ENCODE measurements at places on chromosomes 13 and 19. TPM values are rescaled to one million over a fixed set of nuclear protein-coding genes. Genes with fewer than 3 reads are reported as not detected.

GRCh38 chr19:40801426-40802299 is 2.7 kb downstream of the EGLN2 start:
- peaks cover 51% of the 10 kb centered on the region for H3K4me1 ChIP-seq
- peak overlapping the region; percentile 65 for H3K4me3 ChIP-seq
- H3K27me3 ChIP-seq: no peaks in the 10 kb centered on the region
- peaks cover 2% of the 10 kb centered on the region for H3K36me3 ChIP-seq

DNA sequence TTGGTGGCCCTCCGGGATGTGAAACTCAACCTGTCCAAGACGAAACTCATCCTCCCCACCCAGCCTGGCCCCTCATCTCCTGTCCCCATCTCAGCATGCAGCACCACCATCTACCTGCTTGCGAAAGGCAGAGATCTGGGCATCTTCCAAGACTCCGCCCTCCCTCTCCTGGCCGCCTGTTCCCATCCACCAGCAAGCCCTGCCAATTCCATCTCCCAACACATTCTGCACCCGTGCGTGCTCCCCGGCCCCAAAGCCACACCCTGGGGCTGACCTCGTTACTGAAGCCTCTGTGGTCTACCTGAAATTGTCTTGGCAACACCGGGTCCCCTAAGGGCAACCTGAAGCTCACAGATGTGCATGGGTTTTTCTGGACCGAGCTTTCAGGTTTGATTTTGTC is 13.2 kb upstream of the CAMSAP3 start:
- H3K27me3 ChIP-seq: no peaks in the 10 kb centered on the region
- no peak overlapping the region for H3K27ac ChIP-seq
- H3K4me1 ChIP-seq: no peaks in the 10 kb centered on the region
- H3K36me3 ChIP-seq: no peaks in the 10 kb centered on the region
- H3K4me3 ChIP-seq: no peak overlapping the region

GRCh38 chr13:24683838-24684599 is 3.8 kb downstream of the ATP12A start:
- H3K27me3 ChIP-seq: peaks cover 6% of the 10 kb centered on the region
- H3K27ac ChIP-seq: no peak overlapping the region
- no peaks in the 10 kb centered on the region for H3K4me1 ChIP-seq
- no peaks in the 10 kb centered on the region for H3K36me3 ChIP-seq
- no peak overlapping the region for H3K4me3 ChIP-seq
- DNase-seq: no peak

DNA sequence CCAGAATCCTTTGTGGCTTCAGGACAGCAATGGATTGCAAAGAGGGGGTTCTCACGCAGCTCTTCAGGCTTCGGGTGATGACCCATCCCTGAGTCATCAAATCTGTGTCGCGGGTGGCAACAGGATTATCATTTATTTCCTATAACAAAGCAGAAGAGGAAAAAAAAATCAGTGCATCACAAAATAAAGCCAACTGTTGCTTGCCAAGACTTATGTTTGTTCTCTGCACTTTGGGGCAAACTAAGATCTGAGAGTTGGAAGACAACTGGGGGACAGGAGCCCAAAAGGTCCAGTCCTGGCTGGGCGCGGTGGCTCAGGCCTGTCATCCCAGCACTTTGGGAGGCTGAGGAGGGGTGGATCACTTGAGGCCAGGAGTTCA is 6.4 kb downstream of the GNA15 start:
- no peaks in the 10 kb centered on the region for H3K27me3 ChIP-seq
- H3K27ac ChIP-seq: peak overlapping the region; percentile 66
- no peak overlapping the region for H3K4me3 ChIP-seq
- peak; percentile 63 for DNase-seq

GRCh38 chr19:32811151-32811550 is 58.4 kb downstream of the SLC7A9 start:
- H3K36me3 ChIP-seq: no peaks in the 10 kb centered on the region
- no peaks in the 10 kb centered on the region for H3K27me3 ChIP-seq
- no peak overlapping the region for H3K4me3 ChIP-seq
- no peak for DNase-seq

- H3K4me3 ChIP-seq: no peak overlapping the region
- no peak for DNase-seq
- no peak overlapping the region for H3K27ac ChIP-seq
- H3K36me3 ChIP-seq: no peaks in the 10 kb centered on the region
- no peaks in the 10 kb centered on the region for H3K27me3 ChIP-seq
Observed at GRCh38 chr13:56351041-56351440, 789.7 kb upstream of the PRR20A start.

- H3K27me3 ChIP-seq: no peaks in the 10 kb centered on the region
- H3K4me1 ChIP-seq: peaks cover 2% of the 10 kb centered on the region
- H3K4me3 ChIP-seq: no peak within 1 kb of the TSS
- no peak for DNase-seq
- no peak within 1 kb of the TSS for H3K27ac ChIP-seq
- H3K36me3 ChIP-seq: no peaks in the 10 kb centered on the region
Observed at GRCh38 chr19:2308114-2308556, at the start of gene LINGO3. LINGO3 (minus strand) TSS chr19:2308154; CDS start chr19:2291776, 16,378 bp downstream.

DNA sequence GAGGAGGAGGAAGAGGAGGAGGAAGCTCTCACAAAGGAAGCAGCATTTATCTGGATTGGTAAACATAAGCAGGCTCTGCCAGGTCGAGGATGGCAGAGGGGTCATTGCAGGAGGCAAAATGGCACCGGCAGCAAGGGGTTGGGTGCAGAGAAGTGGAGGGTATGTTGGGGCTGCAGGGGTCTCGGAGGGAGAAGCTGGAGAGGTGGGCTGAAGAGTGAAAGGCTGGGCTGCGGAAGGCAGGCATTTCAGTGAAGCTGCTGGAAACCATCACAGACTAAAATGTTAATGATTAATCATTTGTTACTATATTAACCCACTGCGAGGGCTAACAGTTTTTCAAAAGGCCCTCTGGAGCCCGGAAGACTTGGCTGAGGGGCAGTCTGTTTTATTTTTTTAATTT is 24.6 kb downstream of the TPT1 start:
- H3K36me3 ChIP-seq: no peaks in the 10 kb centered on the region
- no peak overlapping the region for H3K4me3 ChIP-seq
- H3K27me3 ChIP-seq: no peaks in the 10 kb centered on the region
- no peak overlapping the region for H3K27ac ChIP-seq

- DNase-seq: no peak
- H3K27me3 ChIP-seq: no peaks in the 10 kb centered on the region
- no peak overlapping the region for H3K4me3 ChIP-seq
- H3K4me1 ChIP-seq: no peaks in the 10 kb centered on the region
- no peaks in the 10 kb centered on the region for H3K36me3 ChIP-seq
Observed at GRCh38 chr13:26342898-26343297, 89.0 kb downstream of the CDK8 start.

GRCh38 chr13:99972190-99972731 is 694 bp upstream of the ZIC5 start:
- H3K27me3 ChIP-seq: no peaks in the 10 kb centered on the region
- no peak for DNase-seq
- H3K4me1 ChIP-seq: peaks cover 10% of the 10 kb centered on the region
- no peak overlapping the region for H3K27ac ChIP-seq
- no peaks in the 10 kb centered on the region for H3K36me3 ChIP-seq
- H3K4me3 ChIP-seq: no peak overlapping the region

GRCh38 chr19:41309180-41310032 is 566 bp upstream of the CCDC97 start:
- H3K27ac ChIP-seq: peak overlapping the region; percentile 89
- no peak for DNase-seq
- H3K27me3 ChIP-seq: no peaks in the 10 kb centered on the region

DNA sequence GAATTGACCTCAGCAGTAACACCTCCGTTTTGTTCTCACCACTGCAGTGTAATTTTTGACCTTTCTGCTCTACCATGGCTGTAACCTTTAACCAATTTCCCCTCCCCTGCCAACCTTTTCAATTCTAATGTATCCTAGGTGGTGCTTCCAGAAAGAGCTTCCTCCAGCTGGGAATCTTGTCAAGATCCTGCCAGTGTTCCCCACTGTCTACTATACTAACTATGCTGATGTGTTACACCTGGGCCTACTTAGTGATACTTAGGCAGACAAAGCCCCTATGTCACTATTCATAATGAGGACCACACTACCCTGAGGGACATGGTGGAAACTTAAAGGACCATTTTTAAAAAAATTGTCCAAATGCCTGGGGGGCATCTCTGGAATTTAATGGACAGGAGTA is 41.0 kb downstream of the MBNL2 start:
- peaks cover 3% of the 10 kb centered on the region for H3K36me3 ChIP-seq
- DNase-seq: no peak
- H3K4me3 ChIP-seq: no peak overlapping the region
- no peaks in the 10 kb centered on the region for H3K27me3 ChIP-seq
- peak overlapping the region; percentile 100 for H3K27ac ChIP-seq
- H3K4me1 ChIP-seq: peaks cover 94% of the 10 kb centered on the region

- no peak for DNase-seq
- H3K4me1 ChIP-seq: no peaks in the 10 kb centered on the region
- H3K27ac ChIP-seq: no peak overlapping the region
- H3K36me3 ChIP-seq: no peaks in the 10 kb centered on the region
- peaks cover 15% of the 10 kb centered on the region for H3K27me3 ChIP-seq
Observed at GRCh38 chr13:111115965-111116521, 933 bp downstream of the ARHGEF7 start.

DNA sequence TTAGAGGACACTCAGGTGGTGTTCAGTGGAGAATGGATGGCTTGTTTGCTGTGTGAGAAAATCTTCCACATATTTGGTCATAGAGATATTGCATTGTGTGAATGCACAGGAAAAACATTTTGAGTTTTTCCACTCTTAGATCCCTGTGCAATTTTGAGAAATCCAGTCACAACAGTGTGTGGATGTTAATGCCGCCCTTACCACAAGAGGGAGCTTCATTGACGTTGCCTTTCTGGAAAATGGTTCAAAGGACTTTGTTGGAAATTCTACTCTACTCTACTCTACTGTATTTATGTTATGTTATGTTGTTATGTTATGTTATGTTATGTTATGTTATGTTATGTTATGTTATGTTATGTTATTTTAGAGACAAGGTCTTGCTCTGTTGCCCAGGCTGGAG is 13.4 kb downstream of the ZNF20 start:
- DNase-seq: no peak
- H3K4me3 ChIP-seq: no peak overlapping the region
- no peaks in the 10 kb centered on the region for H3K27me3 ChIP-seq

DNA sequence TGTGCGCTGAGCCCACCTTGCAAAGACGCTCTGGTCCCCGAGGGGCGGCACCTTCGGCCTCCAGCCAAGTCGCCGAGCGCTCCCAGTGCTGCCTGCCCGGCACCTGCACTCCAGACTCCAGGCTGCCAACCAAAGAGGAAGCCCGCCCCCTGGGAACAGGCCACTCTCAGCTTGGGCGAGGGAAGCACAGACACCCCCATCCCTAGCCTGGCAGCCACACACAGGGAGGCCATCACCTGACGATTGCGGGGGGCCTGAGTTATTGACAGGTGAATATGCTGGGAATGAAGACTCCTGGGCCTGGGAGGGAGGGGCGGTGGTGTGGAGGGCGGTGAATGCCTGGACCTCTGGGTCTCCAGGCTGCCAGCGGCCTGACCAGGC is 10.3 kb upstream of the ZNF492 start:
- no peak for DNase-seq
- H3K4me1 ChIP-seq: no peaks in the 10 kb centered on the region
- no peaks in the 10 kb centered on the region for H3K36me3 ChIP-seq

GRCh38 chr13:32419862-32420261 is 8.1 kb downstream of the N4BP2L1 start:
- H3K4me1 ChIP-seq: no peaks in the 10 kb centered on the region
- no peaks in the 10 kb centered on the region for H3K36me3 ChIP-seq
- no peak overlapping the region for H3K4me3 ChIP-seq
- no peak overlapping the region for H3K27ac ChIP-seq

DNA sequence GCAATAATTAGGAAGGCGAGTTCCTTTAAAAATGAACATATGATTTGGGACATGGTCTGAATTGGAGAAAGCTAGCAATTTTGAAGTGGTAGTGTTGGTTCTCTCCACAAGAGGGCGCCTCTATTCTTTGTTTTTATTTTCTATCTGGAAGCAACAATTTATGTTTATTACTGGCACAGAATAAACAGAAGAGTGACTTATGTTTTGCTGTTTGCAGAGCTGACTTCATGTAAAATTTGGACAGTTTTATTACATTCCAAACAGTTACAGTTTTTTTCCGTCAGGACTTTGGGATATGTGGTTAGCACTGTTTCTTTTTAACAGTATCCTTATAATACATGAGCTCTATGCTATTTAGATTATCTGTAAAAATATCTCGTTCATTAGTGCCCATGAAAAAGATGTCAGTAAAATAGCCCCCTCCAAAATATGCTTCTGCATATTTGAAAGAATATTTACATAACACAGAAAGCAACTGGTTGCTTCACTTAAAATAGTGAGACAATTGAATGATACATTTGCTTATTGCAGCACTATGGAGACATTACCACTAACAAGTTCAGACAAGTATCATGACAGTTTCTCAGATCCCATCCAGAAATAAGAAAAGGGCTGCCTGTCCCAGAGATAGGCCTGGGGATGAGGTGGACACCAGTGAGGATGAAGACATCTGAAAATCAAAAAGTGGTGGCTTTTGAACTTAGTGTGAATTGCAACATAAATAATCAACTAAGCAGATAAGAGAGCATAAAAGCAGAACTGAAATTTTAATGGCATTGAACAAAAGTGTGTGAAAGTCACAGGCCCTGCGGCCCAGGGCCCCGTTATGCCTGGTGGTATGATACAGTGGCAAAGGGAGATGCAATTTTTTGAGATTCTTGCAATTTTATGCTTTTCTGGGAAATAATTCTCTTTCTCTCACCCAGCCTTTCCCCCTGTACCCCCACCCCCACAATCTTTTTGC is 32.3 kb upstream of the FGF9 start:
- H3K36me3 ChIP-seq: no peaks in the 10 kb centered on the region
- H3K27me3 ChIP-seq: no peaks in the 10 kb centered on the region
- DNase-seq: no peak
- no peaks in the 10 kb centered on the region for H3K4me1 ChIP-seq
- no peak overlapping the region for H3K27ac ChIP-seq
- H3K4me3 ChIP-seq: no peak overlapping the region

DNA sequence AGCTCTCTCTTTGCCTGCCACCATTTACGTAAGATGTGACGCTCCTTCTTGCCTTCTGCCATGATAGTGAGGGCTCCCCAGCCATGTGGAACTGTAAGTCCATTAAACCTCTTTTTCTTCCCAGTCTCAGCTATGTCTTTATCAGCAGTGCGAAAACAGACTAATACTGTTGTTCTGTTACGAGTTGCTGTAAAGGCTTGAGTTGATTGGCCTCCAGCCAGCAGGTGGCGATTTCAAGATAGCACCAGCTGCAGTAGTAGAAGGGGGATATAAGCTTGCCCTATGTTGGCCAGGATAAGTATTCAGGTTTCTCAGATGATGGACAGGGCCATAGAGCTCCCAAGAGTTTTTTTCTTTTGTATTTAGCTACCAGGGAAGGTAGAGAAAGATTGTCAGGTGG is 385.5 kb downstream of the MZT1 start:
- no peak for DNase-seq
- H3K36me3 ChIP-seq: no peaks in the 10 kb centered on the region
- no peak overlapping the region for H3K4me3 ChIP-seq
- no peaks in the 10 kb centered on the region for H3K27me3 ChIP-seq

GRCh38 chr19:15125232-15126067 is 18.2 kb downstream of the SYDE1 start:
- no peaks in the 10 kb centered on the region for H3K36me3 ChIP-seq
- DNase-seq: peak; percentile 82
- peaks cover 11% of the 10 kb centered on the region for H3K4me1 ChIP-seq
- H3K27me3 ChIP-seq: no peaks in the 10 kb centered on the region

- no peaks in the 10 kb centered on the region for H3K36me3 ChIP-seq
- H3K4me3 ChIP-seq: no peak overlapping the region
- H3K27ac ChIP-seq: no peak overlapping the region
- no peaks in the 10 kb centered on the region for H3K27me3 ChIP-seq
- DNase-seq: no peak
Observed at GRCh38 chr13:40047322-40047771, 391.9 kb downstream of the COG6 start.

ZNF134 gene
- 18.9 TPM for total RNA-seq

ZNF225 gene
- 3.5 TPM for total RNA-seq

CAPN12 gene
- 58.5 TPM for total RNA-seq

ZNF93 gene
- total RNA-seq: 8.9 TPM

ZNF541 gene
- total RNA-seq: 0.15 TPM

ZNF699 gene
- total RNA-seq: 7.3 TPM

SIGLEC8 gene
- total RNA-seq: not detected
